ENCODE measurements at places on chromosomes 12 and 14.

GRCh38 chr12:29113101-29113500 is 36.0 kb upstream of the FAR2 start:
- no peak for DNase-seq

DNA sequence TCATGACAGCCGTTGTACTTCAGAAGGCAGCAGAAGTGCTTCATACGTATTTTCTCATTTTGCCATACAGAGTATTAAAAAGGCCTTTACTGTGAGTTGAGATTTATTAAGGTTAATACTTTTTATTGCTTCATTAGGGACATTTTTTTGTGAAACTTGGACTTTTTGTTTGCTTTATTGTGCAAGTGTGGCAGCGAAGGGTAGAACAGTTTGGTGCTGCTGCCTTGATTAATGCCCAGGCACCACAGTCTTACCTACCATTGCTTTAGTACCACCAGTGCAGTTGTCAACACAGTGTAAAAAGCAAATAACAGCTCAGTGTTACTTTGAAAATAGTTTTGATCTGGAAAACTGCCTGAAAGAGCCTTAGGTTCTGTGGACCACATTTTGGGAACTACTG is 147.4 kb downstream of the PCNX1 start:
- DNase-seq = no peak

- DNase-seq = no peak
Measured at GRCh38 chr14:62234849-62235248, 472.6 kb downstream of the SNAPC1 start.

DNA sequence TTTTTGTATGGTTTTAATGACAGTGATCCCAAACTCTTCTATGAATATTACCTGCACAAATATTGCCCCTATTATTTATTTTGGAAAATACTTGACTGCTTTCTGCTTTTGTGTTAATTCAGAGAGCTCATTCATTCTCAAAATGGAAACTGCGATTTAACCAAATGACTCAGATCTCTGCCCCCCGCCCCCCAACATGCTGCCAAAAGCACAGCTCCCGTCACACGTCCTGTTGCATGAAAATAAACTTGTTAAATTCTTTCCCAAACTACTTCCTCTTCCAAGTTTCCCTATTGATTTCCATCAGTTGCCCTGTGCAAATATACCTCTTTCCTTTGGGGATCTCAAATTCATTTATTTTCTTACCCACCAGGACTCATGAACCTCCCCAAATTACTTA is 18.0 kb upstream of the NRDE2 start:
- DNase-seq = no peak

DNA sequence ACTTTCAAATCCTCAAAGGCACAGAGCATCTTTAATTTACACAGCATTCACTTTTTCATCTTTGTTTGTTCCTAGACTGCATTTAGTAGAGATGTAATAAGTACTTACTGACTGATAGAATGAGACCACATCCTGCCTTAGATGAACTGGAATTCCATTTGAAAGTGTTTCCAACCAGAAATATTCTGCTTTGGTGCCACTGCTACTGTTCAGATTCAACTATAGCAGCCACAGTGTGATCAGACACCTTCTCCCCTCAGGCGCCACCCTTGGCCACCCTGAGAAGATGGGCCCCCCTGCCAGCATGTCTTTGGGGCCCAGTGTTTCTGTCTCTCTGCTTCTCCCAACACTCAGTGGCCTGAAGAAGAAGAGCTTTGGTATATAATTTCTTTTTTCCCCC is 449.1 kb downstream of the RAD51B start:
- no peak for DNase-seq

GRCh38 chr12:31272607-31273225 is 53.2 kb downstream of the SINHCAF start:
- no peak for DNase-seq

DNA sequence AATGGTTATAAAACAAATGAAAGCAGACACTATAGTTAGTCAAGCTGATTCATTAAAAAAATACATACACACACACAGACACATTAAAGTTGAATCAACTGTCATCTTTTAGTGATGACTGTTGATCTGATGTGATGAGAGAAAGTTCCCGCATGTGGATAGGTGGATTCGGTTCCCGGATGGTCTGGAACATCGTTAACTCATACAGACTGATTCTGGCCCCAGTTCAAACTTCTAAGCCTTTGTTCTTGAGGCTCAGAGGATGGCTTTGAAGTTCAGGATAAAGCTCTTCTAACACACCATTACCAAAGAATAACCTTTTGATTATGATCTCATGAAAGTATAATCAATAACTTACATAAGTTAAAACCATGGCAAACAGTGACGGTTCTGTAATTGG is 27.5 kb downstream of the WIF1 start:
- no peak for DNase-seq

- no peak for DNase-seq
Measured at GRCh38 chr12:951176-951575, 1.7 kb upstream of the RAD52 start.

- no peak for DNase-seq
Measured at GRCh38 chr12:67594888-67595287, 53.7 kb upstream of the DYRK2 start.

- no peak for DNase-seq
Measured at GRCh38 chr12:51323966-51324895, at the start of gene BIN2. Gene BIN2 (minus strand): TSS chr12:51324174. CDS start chr12:51324102, 72 bp downstream.

GRCh38 chr12:110907583-110907982 is 12.8 kb downstream of the MYL2 start:
- no peak for DNase-seq

DNA sequence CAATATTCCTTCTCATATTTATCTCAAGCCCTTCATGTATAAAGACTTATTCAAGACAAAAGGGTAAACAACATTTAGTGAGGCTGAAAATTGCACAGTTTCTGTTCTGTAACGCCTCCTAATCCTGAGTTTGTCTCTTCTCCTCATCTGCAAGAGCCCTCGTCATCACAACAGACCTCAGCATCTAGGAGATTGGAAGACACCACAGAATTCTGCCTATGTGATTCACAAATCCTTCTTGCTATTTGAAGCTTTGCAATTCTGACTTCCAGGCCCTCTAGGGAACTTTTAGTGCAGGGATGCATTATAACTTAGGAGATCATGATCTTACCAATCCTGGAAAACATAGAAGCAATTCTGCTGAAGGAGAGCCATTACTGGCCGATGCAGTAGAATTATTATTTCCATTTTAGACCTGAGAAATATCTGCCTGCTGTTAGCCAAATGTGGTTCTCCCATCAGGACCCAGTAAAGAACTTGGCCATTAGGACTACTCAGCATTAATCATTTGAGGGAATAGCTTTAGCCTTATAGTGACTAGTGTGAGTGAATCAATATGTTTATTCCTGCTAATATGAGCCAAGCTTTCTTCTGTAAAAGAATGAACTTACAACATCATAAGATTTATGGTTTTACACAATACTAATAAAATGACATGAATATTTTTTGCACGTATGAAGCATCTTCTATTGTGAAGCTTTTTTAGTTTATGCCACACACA is 119.5 kb downstream of the ANO4 start:
- no peak for DNase-seq

- no peak for DNase-seq
Measured at GRCh38 chr12:124403273-124403672, 108.4 kb downstream of the RFLNA start.

GRCh38 chr14:48876806-48877340 is 709.3 kb downstream of the RPS29 start:
- DNase-seq = no peak

- no peak for DNase-seq
Measured at GRCh38 chr14:46381674-46382073, 269.9 kb downstream of the RPL10L start.

- no peak for DNase-seq
Measured at GRCh38 chr12:117660896-117661295, 299.5 kb upstream of the NOS1 start.

GRCh38 chr12:20183563-20183962 is 184.8 kb upstream of the PDE3A start:
- no peak for DNase-seq

- DNase-seq = no peak
Measured at GRCh38 chr14:52103416-52103815, 34.6 kb upstream of the NID2 start.

DNA sequence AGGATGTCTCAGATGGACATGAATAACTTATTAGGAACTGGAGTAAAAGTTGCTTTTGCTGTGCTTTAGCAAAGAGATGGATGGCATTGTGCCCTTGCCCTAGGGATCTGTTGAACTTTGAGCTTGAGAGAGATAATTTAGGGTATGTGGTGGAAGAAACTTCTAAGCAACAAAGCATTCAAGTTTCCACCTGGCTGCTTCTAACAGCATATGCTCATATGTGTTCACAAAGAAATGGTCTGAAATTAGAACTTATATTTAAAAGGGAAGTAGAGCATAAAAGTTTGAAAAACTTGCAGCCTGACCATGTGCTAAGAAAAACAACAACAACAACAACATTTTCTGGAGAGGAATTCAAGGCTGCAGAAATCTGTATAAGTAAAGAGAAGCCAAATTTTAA is 7.9 kb upstream of the CPSF6 start:
- no peak for DNase-seq

GRCh38 chr14:46769292-46769691 is 117.7 kb upstream of the RPL10L start:
- no peak for DNase-seq

- no peak for DNase-seq
Measured at GRCh38 chr12:99611117-99611516, 36.4 kb upstream of the GARIN6 start.

- no peak for DNase-seq
Measured at GRCh38 chr14:95503365-95504134, 12.9 kb downstream of the SYNE3 start.

DNA sequence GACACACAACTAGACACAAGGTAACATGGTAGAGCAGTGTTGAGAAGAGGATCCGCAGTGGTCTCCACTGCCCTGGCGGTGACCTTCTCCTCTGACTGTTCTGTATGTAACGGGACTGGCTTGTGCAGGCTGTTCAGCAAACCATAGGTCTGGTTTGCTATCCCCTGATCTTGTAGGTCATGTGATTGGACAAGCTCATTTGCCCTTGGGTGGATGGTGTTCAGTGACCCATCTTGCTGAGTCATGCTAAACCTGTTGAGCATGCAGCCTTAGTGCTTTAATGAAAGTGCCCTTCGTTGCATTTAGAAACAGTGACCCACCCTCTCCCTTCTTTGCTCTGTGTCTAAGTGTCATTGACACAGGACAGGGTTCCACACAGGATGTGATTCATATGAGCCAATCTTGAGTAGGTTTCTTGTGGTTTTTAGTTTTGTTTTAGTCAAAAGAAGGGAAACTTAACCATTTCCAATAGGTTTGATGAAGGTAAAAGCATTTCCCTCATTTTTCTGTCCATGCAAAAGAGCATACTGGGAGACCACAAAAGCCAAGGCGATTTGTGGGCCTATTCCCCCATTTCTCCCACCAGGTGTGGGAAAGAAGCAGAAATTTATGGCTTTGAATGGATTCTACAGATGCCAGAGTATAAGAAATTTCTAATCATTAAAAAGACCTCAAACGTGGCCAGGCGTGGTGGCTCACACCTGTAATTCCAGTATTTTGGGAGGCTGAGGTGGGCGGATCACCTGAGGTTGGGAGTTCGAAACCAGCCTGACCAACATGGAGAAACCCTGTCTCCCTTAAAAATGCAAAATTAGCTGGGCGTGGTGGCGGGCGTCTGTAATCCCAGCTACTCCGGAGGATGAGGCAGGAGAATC is 32.6 kb upstream of the HIF1A start:
- peak; percentile 19 for DNase-seq

GRCh38 chr12:6442836-6443235 is 1.9 kb upstream of the CD27 start:
- no peak for DNase-seq

DNA sequence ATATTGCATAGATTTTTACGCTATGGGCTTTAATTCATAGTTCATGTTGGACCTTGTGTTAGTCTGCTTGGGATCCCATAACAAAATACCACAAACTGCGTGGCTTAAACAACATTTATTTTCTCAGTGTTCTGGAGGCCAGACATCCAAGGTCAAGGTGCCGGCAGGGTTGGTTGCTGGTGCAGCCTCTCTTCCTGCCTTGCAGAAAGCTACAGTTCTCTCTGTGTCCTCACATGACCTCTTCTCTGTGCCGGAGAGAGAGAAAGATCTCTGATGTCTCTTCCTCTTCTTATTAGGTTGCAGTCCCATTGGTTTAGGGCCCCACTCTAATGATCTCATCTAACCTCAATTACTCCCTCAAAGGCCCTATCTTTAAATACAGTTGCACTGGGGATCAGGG is 170.5 kb downstream of the IPO8 start:
- DNase-seq = no peak

GRCh38 chr12:16515666-16516065 is 90.3 kb downstream of the LMO3 start:
- no peak for DNase-seq

GRCh38 chr14:95386536-95387095 is 66.9 kb upstream of the CLMN start:
- DNase-seq = no peak

GRCh38 chr14:81303258-81303935 is 82.6 kb upstream of the GTF2A1 start:
- DNase-seq = no peak

GRCh38 chr14:38256533-38256840 is 594 bp upstream of the CLEC14A start:
- no peak for DNase-seq

- DNase-seq = no peak
Measured at GRCh38 chr14:83019744-83020414, 1486.2 kb upstream of the SEL1L start.

DNA sequence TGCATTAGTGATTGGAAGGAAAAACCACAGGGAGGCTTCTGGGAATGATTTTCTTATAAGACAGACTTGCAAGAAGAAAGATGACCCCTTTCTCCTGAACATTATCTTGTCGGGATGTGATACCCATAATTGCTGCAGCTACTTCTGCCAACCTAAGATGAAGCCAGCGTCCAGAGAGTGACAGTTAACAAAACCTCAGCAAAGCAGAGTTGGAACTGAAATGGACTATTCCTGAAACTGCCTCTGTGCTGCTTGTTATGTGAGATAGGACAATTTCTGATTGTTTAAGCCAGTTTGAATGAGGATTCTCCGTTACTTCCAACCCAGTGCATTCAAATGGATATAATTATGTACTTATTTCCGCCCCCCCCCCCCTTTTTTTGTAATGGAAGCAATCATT is 204.5 kb downstream of the ERC1 start:
- no peak for DNase-seq

GRCh38 chr14:104678346-104678745 is 11.1 kb upstream of the INF2 start:
- no peak for DNase-seq

GRCh38 chr14:50599700-50600444 is 39.9 kb downstream of the ATL1 start:
- DNase-seq = peak; percentile 13

GRCh38 chr14:75979071-75979571 is 2.7 kb downstream of the TGFB3 start:
- DNase-seq = peak; percentile 74

DNA sequence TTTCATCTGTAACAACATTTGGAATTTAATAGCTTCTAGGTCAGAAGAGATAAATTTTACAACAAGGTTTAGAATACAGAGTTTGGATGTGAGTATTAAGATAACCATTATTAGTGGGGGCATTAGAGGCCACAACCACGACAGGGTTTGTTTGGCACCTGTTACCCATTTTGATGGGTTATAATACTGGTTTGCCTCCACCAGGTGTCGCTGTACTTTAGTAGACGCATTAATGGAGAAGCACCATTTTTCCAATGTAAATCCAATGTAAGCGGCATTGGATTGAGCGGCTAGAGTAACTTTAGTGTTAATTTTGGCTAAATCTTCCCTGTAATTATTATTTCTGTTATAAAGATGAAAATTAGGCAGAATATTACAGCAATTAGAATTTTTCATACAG is 136.2 kb downstream of the SLCO1B3 start:
- peak; percentile 5 for DNase-seq
